Fibroblast of skin of left quadriceps (primary cell): ENCODE measurements at places on chromosomes 2 and 18.
A peak's percentile ranks its signal among the peaks of the same experiment; 100 is the strongest.

DNA sequence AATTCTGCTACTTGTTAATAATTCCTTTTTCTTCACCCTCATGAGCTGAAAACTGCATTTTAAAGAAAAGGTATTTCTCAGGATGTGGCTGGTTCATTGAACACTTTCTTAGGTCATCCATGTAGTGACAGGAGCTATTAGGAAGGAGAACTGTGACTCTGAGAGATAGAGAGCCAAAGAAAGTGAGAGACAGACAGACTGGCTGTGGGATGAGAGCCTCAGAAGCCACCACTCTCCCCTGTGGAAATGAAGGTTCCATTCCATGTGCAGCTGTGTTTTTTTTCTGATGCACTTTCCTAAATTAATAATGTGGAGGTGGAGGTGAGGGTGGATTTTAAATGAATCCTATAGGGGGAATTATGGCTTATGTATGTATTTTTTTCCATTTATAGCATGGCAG lies 113.3 kb downstream of the FAM210A start:
- DNase-seq = no peak

GRCh38 chr2:27501042-27501441 lies 4.4 kb downstream of the GCKR start:
- DNase-seq = no peak

DNA sequence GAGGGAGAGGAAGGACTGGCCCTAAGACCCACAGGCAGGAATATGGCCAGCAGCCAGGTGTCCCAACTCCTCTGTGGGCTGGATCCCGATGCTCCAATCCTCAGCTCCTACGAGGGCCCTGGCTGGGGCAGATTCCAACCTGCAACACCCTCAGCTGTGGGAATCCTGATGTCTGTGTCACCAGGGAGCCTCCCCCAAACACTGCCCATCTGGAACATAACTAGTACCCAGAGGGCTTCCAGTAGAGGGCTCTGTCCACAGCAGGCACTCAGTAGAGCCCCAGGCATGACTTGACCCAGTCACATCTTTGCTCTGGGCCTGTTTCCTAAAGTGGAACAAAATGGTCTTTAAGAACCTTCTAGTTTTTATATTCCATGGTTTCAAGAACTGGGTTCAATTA lies 20.6 kb upstream of the LOXHD1 start:
- DNase-seq = no peak

DNA sequence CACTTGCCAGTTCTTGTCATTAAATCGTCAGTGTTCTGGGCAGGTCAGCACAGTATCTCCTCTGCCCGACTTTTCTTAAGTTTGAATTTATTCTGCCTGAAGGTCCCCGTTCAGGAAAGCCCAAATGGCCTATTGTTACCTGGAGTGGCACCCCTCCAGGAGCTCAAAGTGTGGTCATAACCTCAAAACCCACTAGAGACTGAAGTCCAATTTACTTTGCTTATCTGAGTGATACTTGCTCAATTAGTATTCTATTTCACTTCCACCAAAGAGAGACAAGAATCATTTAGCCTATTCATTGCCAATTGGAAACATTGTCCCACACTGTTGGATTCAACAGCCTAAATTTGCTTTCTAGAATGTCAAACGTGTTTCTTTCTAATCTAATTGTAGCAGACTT lies 375.3 kb downstream of the LNPK start:
- no peak for DNase-seq

DNA sequence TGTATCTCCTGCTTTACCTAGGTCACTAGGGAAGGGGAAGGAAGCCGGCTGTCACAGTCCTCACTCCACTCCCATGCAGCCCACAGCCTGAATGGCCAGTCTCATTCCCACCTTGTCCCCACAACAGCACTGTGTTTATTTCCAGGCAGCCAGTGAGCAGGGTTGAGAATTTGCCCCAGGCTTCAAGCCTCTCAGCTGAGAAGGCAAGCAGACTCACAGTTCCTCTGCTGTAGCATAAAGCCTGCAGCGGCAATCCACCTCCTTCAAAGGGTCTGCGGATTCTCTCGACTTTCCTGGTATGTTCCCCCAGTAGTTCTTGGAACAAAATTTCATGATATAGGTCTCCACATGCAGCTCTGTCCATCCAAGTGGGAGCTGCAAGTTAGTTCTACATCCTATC lies 262.9 kb upstream of the GULP1 start:
- no peak for DNase-seq

DNA sequence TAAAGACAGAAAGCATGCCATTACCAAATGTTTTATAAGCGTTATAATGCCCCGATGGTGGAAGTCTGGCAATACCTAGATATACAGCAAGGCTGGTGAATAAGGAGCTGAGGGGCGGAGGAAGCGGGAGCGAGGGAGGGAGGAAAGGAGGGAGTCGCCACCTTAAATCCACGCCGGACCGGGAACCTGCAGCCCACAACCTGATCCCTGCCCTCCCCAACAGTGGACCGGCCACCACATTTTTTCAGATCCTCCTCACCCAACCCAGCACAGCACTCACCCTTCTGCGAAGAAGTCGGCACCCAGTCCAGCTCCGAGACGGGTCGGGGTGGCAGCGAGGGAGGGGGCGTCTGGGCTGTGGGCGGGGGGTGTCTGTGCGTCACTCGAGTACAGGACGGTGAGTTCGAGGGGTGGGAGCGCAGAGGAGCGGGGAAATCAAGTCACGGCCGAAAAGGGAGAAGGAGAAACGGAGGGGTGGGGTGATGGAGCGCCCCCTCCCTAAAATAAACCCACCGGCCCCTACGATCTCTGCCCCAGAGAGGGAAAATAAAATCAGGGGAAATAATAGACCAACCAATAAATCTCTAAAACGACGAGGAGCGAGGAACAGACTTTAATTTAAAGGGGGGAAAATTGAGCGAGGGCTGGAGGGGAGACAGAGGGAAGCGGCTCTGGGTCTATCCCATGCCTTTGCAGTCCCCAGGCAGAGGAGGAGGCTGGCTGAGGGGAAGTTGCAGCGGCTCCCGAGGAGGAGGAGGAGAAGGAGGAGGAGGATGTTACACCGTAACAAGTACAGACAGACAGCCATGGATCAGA lies 96.5 kb upstream of the SERTAD2 start:
- no peak for DNase-seq

DNA sequence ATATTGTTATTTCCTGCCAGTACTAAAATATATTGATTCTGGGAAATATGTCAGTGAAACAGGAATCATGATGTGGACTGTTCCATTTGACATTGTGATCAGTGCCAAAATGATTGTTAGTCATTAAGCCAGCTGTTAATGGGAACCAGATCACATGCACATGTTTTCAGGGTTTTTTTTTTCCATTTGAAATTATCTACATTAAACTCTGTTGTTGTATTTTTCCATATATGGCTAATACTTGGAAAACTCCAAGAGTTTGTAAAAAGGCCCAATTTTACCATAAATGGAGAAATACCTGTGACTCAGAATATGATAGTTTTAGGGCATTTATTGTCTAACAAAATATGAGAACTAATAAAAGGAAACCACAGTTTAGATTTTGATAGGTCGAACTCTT lies 13.4 kb downstream of the ITGAV start:
- DNase-seq = peak; percentile 86

GRCh38 chr2:177064422-177064821 lies 148.2 kb upstream of the HNRNPA3 start:
- DNase-seq = no peak

DNA sequence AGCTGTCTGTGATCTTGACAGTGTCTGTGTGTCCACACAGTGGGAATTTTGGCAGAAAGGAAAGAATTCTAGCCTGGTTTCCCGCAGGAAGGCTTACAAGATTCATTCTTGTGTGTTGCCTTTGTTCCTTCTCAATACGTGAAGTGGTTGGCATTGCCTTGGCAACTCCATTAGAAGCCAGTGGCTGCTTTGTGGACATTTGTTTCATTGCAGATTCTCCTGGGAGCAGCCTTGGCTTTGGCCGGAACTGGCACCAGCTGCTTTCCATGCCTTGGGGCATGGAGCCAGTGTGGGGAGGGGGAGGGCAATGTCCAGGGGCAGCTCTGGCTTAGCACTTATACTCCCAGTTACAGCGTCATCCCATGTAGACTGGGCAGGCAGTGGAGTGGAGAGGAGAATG lies 39.4 kb downstream of the KIF5C start:
- DNase-seq = no peak

- DNase-seq = no peak
Measured at GRCh38 chr2:173130496-173131465, 55.1 kb downstream of the MAP3K20 start.

DNA sequence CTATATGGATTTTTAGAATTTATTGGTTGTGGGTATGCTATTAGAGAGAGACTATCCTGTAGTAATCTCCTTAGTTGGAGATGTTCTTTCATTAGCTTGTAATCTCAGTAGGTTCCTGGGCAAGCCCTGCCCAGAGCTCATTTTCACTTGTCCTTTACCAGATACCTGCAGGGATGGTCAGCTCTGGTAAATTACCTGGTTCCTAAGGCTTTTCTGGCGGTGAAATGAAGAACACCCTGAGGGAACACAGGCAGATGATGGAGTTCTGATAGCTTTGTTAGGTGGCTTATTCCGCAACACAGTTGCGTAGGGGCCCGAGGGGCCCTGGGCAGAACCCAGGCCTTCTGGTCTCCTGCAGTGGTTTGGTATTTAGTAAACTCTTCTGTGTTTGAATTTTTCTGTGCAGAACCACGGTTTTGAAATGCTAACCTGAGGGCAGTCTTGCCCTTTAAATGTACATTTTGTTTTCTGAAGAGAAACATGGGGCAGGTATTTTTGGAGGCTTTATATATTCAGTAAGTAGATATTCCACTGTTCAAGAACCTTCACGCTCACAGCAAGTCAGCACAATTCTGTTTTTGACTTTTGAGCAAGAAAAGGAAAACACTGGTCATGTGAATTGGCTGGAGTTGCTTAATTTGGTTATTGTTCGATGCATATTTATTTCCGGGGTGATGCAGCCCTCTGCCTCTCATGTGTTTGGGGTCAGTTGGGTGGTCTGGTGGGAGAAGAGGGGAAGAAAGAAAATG lies 22.4 kb downstream of the ZNF532 start:
- no peak for DNase-seq

GRCh38 chr2:173770947-173771678 lies 194.1 kb downstream of the SP3 start:
- no peak for DNase-seq

- DNase-seq = no peak
Measured at GRCh38 chr18:47331026-47331425, 79.6 kb upstream of the SKOR2 start.

GRCh38 chr2:97993926-97994325 lies 1.8 kb downstream of the TMEM131 start:
- no peak for DNase-seq

- DNase-seq = no peak
Measured at GRCh38 chr2:161078211-161078539, 82.1 kb upstream of the TANK start.

GRCh38 chr18:21064347-21064746 lies 47.3 kb downstream of the ROCK1 start:
- DNase-seq = peak; percentile 38

DNA sequence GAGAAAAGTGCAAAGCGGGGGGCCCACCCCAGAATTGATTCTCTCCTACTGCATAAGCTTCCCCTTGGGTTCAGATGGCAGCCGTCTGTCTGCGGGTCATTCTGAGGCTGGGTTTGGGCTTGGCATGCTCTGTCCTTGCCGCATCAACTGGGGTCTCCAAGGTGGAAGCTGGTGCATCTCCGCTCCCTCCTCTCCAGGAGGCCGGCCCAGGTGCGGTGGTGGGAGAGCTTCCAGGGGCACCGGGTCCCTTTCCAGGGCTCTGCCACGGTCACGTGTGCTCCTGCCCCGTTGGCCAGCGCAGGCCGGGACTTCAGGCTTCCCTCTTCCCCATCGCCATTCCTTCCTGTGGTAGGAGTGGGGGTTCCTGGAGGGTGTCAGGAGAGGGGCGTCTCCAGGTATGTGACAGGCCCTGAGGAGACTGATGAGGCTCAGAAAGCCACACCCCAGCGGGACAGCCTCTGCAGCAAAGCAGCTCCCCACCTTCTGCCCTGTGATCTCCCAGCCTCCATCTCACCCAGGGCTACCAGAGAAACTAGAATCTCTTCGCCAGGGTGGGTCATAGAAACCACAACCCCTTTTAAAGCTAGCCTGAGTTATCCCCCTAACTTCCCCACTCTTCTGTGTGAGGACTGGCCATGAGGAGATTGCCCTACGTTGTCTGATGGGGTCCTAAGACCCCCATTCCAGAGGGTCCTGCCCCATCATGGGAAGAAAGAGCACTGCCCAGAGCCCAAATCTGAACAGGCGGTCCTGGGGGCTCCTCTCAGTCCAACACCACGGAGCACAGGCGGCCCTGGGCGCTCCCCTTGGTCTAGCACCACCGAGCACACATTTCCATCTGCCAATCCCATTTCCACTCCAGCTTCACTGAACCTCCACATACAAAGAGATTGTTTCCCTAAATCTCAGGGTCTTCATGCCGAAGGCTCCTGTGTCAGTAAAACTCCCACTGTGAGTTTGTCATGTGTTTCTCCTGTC lies 76.6 kb downstream of the SLC66A2 start:
- DNase-seq = no peak

GRCh38 chr2:141863964-141864363 lies 266.9 kb downstream of the LRP1B start:
- no peak for DNase-seq

DNA sequence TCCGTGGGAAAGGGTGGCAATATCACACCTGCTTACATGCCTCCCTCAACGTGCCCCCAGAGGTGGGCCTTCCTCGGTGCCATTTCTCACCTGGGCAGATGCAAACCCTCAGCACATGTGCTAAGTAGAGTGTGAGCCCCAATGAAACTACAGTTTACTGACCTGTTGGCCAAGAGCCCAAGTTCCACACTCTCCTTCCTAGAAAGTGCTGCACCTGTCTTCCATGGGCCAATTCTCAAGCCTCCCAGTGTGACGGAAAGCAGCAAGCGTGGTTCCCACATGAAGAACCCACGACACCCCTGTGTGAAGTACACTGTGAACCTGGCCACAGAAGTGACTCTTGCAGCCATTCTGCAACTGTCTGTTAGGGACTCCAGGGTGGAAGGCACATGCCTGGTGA lies 73.7 kb downstream of the UXS1 start:
- no peak for DNase-seq

- peak; percentile 93 for DNase-seq
Measured at GRCh38 chr2:152542995-152543481, 174.2 kb downstream of the PRPF40A start.

- peak; percentile 29 for DNase-seq
Measured at GRCh38 chr2:137255990-137256389, 490.6 kb downstream of the THSD7B start.

DNA sequence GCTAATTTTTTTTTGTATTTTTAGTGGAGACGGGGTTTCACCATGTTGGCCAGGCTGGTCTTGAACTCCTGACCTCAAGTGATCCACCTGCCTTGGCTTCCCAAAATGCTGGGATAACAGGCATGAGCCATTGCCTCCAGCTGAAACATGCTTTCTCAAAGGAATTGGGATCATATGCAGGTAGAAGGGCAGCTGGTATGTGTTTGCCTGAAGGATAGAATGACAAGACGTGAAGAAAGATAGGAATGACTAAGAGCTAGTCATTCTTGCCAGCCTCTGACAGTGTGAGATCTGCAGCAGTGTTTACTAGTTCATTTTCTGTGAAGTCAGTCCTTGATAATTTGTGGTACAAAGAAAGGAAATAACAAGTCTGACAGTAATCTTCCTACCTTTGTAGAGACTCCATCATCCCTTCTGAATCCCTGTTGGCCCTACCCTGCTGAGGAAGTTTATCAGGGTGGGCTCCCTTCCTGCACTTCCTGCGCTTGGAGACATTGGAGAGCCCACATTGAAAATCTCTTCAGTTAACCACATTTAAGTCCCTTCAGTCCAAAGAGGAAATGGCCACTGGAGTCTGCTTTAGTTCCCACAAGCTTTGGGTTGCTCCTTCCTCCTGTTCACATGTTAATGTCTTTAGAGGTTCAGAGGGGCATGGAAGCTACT lies 14.7 kb downstream of the CFLAR start:
- DNase-seq = no peak

GRCh38 chr2:56680971-56681631 lies 497.3 kb downstream of the CCDC85A start:
- DNase-seq = peak; percentile 80
